ENCODE measurements at places on chromosomes 5 and 9.

GRCh38 chr5:58149746-58150145, 310.1 kb downstream of the PLK2 start:
- no peak for DNase-seq

- no peak for DNase-seq
Measured at GRCh38 chr9:86575137-86575536, 220.9 kb upstream of the TUT7 start.

DNA sequence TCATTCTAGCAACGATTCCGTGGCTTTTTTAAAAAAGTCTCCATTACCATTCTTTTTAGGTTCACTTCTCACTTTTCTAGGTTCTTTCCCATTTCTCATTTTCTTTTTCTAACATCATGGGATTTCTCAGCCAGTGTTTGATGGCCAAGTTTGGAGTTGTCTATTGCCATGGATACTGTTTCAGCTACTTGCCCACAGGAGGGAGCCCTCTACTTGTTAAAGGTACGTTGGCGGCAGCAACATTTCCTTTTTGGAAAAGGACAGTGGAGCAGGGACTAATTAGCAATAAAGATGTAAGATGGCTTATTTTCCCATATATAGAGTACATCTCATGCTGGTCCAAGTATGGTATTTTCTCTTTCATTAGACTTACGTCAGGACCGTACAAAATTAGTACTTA, 2257.5 kb upstream of the C9orf72 start:
- DNase-seq = no peak

GRCh38 chr5:58087123-58087522, 372.8 kb downstream of the PLK2 start:
- DNase-seq = no peak

DNA sequence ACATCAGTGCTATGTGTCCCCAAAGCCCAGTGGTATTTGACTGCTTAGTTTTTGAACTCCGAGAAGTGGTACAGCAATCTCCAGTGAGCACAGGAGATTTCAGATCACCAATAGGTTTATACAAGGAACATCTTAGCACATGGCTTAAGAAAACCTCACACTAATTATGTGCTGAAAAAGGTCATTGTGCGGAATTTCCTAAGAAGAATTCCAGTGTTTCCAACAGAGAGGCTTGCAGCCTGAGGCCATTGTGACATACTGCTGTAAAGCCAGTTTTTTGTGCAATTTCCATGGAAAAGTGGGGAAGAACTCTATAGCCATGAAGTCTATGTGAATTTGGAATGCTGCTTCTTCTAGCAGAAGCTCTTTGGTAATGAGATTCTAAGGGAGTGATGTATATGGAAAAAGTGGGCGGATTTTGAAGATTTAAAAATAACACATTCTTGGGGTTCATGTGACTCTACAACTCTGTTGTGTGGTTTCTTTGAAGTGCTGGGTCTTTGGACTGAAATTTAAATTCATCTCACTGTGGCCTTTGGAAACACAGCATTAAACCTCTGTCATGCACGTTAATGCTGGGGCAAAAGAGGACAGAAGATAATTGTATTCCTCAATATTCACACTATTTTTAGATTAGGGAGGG, 110.5 kb upstream of the CD180 start:
- DNase-seq = no peak

GRCh38 chr9:114117996-114118830, 19.1 kb upstream of the KIF12 start:
- no peak for DNase-seq

GRCh38 chr5:9363026-9363425, 182.8 kb downstream of the SEMA5A start:
- no peak for DNase-seq

- no peak for DNase-seq
Measured at GRCh38 chr9:103225702-103226646, 230.8 kb downstream of the CYLC2 start.

- DNase-seq = no peak
Measured at GRCh38 chr9:126638571-126639132, 24.9 kb downstream of the LMX1B start.

DNA sequence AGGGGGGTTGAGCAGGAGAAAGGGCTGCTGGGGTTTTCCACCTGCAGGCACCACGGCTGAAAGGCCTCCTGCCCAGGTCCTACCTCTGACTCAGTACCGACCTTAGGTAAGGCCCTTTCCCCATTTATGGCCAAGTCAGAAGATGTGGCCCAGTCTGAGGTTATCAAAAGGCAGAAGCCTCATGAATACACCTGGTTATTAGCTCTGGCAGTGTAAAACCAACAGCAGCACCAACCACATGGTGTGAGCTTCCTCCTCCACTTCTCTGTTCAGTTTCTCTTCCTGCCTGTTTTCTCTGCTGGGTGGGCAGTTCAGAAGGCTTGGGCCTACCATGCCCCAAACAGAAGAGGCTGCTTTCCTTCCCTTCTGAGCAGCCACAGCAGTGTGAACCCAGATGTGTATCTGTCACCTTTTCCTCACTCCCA, 86.9 kb downstream of the UGCG start:
- DNase-seq = no peak

GRCh38 chr5:173770637-173771036, 117.5 kb upstream of the CPEB4 start:
- no peak for DNase-seq

DNA sequence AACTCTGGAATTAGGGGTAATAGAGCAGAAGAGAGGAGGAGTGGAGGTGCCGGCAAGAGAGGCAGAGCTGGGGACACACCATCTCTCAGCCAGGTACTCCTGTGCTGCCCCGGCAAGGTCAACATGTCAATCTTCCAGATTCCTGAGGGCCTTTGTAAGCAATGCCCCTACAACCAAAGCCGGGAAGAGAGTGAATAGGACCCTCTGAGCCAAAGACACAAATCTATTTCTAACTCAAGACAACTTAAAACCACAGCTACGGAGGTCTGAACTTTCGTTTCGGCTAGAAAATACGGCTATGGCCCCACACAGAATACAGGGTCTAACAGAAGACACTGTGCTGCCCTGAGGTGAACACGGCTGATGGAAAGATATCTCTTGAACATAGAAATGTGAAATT, 66.6 kb downstream of the SERINC5 start:
- DNase-seq = no peak

DNA sequence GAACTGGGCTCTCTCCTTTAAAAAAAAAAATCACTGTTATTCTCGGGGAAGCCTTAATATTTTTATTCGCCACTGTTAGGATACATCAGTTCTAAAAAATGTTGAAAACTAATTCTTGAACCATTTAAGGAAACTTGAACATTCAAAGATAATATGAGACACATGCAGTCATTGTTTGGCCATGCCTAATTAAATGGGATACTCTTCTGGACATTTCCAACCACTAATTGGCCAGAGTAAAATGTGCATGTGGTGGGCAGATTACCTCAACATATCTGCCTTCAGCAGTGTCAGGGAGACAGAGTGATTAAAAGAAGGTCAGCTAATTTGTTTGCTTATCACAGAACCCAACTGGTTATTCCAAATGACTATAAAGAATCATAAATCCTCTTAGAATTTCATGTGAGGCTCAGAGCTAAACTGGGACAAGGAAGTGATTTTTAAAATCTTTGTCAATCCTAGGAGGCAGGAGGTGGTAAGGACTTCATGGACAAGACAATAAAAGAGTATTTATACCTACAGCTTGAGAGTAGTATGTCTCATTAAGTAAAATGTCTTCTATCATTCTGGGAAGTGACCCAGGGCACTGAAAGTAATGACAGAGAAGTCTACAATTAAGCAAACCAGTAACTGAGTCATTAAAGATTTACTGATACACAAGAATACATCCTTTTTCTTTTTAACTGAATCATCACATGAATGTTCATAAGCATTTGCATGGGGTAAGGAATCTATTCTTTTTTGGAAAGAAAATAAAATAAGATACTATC, 242.9 kb upstream of the TRPM3 start:
- no peak for DNase-seq

DNA sequence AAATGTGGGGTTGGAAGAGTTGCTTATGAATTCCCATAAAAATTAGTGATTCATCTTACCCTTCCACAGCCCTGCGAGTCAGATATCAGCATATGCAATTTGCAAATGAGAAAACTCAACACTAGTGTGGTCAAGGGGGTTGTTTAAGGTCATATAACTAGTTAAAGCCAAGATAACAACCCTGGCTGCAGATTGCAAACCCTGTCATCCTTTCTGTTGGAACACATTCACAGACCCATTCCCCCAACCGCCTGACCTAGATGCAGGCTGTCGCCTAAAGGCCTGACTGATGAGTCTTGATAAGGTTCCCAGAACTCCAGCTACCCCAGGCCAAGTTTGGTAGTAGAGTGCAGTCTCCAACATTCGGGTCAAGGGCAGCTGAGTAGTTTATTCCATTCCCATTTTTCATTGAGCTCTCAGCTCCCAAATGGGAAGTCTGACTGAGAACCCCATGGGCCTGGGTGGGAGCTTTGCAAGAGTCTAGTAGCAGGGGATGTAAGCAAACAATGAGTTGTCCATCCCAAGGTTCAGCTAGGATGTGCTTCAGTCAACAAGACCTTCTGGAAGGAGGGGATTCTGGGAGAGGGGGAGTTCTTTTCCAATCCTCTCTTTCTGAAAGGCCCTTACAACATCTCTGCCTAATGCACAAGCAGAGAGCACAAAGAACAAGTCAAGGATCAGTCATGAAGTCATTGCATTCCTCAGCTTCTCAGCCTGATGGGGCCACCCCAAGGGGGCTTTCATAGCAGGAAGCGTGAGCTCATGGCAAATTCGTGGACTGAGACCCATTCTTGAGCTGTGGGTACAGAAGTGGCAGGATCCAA, 40.3 kb downstream of the ADAM19 start:
- no peak for DNase-seq

DNA sequence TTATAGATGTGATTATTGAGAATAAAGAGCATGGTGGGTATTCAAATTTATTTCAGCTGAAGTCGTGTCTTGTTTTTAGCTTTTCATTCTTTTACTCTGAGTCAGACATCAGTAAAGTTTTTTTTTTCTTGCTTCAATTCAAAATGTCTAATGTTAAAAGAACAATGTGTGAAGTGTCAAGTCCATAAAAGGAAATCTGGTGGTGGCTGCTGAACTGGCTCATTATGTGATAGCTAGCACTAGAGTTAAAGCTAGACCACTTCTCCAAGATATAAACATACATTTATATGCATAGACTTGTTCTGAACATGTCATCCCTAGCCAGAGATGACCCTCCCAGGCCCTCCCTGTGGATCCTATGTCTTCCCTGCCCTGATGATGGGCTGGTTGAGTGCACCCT, 338.3 kb downstream of the RAB3C start:
- no peak for DNase-seq

GRCh38 chr9:121738411-121738810, 87.0 kb downstream of the DAB2IP start:
- no peak for DNase-seq

GRCh38 chr9:137465000-137465719, 6.0 kb upstream of the NSMF start:
- no peak for DNase-seq

DNA sequence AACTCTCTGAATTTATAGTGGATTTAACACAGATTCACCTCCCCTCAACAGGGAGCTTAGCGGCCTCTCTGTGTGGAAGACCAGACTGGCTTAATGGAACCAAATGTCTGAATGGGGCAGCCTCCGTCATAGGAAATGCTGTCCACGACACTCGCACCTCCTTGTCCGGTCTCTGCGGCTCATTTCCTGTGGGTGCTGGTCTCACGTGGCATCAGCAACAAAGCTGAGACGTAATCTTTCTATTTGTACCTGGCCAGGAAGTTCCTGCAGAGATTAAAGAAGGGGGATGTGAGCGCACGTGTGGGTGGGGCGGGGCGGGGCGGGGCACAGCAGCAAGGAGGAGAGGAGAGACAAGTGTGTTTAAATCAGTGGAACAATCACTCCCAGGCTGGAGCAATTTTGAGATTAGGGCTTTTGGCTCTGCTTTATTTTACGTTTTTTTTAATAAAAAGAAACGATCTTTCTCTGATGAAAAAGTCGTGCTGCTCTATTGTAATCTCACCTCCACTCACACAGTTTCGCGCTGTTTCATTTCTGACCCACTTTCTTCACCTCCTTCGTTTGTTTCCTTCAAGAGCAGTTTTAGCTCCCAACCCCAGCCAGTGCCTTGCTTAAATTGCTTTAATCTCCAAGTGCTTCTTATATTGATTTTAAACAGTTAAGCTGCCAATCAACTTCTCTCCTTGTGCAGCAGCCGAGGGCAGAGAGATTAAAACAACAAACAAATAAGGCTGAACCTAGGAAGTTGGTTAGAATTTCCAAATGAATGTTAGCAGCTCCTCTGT, 132.2 kb upstream of the ASTN2 start:
- DNase-seq = no peak

- DNase-seq = no peak
Measured at GRCh38 chr5:79929095-79929494, 62.0 kb downstream of the MTX3 start.

- DNase-seq = no peak
Measured at GRCh38 chr5:143557061-143557818, 153.8 kb upstream of the NR3C1 start.

GRCh38 chr5:168234133-168234532, 57.3 kb upstream of the WWC1 start:
- DNase-seq = no peak

DNA sequence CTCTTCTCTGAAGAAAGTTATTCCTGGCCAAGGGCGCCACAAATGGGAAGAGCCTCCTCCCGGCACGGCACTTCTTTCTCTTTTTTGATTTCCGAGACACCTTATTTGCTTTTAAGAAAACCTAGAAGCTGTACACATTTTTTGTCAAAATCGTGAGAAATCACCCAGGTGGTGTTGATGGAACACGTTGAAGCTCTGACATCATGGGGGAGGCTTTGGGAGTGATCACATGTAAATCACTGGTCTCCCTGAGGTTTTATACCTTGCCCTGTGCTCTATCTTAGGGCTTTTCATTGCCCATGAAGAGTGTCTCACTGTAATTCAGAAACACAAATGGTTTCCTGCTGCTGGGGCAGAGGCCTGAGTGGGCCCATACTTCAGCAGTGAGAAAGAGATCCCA, 27.4 kb downstream of the SLC36A1 start:
- DNase-seq = no peak

- DNase-seq = no peak
Measured at GRCh38 chr5:101637599-101637998, 658.5 kb downstream of the SLCO4C1 start.

GRCh38 chr9:77903666-77904285, 127.8 kb downstream of the GNAQ start:
- DNase-seq = no peak

GRCh38 chr9:87665505-87665904, 60.4 kb upstream of the CTSL start:
- DNase-seq = no peak
